ENCODE measurements at places on chromosomes 12 and 14.

GRCh38 chr12:78726854-78727253, 137.7 kb upstream of the SYT1 start:
- no peak for DNase-seq

DNA sequence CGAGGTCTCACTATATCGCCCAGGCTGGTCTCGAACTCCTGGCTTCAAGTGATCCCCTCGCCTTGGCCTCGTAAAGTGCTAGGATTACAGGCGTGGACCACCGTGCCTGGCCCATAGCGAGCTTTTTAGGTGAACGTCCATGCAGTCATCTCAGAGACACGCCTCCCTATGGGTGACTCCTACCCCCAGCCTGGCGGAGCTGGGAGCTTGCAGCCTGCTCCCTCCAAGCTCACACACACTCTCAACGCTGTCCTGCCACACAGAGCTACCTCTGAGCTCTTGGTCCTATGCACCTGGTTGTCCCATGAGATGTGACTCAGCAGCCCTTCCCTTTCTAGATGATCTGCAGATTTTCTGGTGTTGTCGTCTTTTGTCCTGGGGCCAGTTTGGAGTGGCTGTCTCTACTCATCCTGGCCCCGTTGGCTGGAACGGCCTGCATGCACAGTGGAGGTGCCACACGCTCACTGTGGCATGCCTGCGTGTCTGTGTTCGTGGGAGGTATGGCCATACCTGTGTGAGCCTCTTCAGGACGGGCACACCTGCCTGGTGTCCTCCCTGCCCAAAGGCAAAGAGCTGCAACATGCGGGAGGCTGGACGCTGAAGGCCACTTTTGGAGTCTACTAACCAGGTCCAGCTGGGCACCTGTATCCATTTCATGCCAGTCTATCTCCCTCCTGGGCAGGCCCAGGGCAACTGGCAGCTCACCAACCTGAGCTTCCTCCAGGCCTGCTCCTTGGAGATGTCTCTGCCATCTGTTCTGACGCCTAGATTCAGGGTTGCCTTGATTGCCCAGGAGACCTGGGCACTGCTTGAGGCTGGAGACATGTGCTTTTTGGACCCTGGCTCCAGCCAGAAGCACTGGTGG, 18.1 kb downstream of the CABP1 start:
- no peak for DNase-seq

GRCh38 chr14:82398256-82398655, 864.6 kb upstream of the SEL1L start:
- DNase-seq, result no peak

DNA sequence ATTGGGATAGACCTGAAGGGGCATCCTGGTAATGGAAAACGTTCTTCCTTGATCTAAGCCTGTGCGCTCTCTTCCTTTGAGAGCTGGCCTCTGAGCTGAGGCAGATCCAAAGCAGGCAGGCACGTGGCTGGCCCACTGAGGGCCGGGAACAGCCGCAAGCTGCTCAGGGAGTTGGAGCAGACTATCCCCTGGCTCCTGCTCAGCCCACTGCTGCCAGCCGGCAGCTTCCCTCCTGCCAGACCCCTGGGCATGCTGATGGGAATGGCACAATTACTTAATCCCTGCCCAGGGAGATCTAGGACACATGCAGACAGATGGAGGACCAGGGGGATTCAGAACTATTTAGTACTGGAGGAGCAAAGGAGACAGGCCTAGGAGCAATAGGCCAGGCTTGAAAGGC, 14.4 kb downstream of the NEUROD4 start:
- DNase-seq, result no peak

GRCh38 chr14:96158735-96159134, 45.9 kb upstream of the BDKRB2 start:
- DNase-seq, result no peak

DNA sequence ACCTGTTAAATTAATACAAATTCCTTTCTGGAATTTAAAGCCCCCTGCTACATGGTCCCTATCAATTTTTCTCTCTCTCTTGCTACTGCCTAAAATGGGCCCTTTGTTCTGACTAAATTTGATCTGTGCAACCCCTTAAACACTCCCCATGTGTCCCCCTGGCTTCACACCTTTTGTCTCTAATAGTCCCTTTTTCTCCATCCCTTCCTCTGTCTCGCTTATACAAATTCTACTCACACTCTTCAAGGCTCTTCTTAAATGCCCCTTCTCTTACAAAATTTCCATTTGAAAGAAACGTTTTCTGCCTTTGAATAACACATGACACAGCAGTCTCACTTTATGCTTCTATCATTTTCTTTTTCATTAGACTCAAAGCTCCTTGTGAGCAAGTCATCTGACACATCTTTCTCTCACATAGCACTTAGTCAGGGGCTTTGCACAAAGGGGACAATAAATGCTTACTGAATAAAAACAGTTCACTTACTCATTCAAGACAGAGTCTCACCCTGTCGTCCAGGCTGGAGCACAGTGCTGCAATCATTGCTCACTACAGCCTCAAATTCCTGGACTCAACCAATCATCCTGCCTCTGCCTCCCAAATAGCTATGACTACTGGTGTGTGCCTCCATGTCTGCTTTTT, 41.5 kb upstream of the NR2C1 start:
- no peak for DNase-seq

DNA sequence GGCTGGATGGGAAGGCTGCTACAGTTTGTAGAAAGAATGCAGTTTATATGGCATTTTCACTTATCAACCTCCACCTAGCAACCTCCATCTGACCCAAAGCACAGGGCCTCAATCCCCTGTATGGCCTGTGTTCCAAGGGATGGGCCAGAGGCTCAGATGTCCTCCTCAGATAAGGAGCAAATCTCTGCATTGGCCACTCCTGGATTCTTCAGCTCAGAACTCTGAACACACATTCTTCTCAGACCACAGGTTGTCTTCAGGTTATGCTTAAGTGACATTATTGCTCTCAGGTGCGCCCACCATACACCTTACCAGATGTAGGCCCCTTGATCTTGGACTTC, 47.9 kb upstream of the JDP2 start:
- DNase-seq, result no peak

DNA sequence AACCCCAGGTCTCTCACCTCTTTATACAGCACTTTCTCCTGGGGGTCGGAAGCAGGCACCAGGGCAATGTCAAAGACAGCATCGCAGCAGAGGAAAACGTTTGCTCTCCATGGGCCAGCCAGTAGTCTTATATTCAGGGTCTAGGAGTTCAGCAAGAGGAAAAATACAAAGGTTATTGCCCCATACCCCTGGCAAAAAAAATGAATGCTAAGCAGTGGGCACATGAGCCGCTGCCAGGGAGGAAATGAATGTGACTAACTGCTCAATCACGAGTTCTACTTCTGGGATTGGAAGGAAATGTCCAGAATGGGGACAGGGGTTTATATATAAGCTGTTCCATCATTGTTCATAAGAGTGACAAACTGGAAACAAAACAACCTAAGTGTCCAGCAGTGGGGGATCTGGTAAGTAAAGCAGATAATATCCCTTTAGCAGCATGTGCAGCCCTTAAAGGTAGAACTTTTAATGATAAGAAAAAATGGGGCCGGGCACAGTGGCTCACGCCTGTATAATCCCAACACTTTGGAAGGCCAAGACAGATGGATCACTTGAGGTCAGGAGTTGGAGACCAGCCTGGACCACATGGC, 53.8 kb downstream of the PHETA1 start:
- no peak for DNase-seq

DNA sequence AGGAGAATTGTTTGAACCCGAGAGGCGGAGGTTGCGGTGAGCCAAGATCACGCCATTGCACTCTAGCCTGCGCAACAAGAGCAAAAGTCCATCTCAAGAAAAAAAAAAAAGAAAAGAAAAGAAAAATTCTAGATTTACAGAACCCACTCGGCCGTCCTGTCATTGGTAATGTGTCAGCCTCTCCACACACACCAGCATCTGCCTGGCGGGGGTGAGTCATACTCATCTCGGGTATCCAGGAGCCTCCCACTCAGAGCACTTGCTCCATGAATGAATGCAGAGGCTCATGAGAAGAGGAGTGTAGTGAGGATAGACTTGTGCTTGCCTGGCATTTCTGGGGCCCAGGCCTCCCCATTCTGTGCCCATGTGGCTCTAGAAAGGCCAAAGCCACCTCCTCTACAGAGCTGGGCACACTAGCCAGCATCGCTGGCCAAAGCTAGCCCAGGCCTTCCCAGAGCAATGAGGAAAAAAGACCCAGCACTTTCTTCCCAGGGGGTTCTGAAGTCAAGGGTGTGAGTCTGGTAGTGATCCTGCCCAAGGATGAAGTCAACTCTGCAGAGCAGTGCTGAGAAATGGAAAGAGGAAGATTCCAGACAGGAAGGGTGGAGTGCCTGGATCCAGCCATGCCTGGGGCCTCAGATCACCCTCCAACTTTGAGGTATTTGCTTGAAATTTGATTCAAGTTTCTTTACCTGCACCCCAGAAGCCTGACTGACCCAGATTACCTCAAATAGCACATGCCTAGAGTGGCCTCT, 31.2 kb upstream of the KLC1 start:
- DNase-seq, result peak; percentile 96

GRCh38 chr14:75042035-75042434, 9.2 kb downstream of the MLH3 start:
- no peak for DNase-seq

GRCh38 chr12:88775742-88776151, 195.5 kb upstream of the KITLG start:
- no peak for DNase-seq

GRCh38 chr12:3601461-3602150, 110.6 kb downstream of the PRMT8 start:
- no peak for DNase-seq

- DNase-seq, result no peak
Measured at GRCh38 chr14:88327497-88327896, 4.4 kb upstream of the KCNK10 start.

GRCh38 chr14:86321151-86321550, 791.2 kb downstream of the FLRT2 start:
- no peak for DNase-seq

- DNase-seq, result no peak
Measured at GRCh38 chr14:44567997-44568396, 60.9 kb upstream of the FSCB start.

DNA sequence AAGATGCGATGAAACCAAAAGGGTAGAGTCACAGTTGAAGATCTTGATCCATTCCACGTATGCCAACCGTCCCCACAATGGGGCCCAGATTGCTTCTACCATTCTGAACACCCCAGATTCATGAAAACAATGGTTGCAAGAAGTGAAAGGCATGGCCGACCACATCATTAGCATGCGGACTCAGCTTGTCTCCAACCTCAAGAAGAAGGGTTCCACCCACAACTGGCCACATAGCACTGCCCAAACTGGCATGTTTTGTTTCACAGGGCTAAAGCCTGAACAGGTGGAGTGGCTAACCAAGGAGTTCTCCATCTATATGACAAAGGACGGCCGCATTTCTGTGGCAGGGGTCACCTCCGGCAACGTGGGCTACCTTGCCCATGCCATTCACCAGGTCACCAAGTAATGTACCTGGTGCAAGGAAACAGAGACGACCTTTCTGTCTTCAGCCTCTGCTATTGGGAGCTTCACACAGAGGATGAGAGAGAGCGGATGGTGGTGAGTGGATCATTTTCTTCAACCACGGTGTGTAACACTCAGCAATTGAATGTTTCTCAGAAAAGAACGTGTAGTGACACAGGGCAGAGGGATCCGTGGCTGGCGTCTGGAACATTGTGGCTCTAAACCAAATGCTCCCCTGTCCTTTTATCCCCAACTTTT, 26.8 kb upstream of the CLEC2D start:
- DNase-seq, result no peak

DNA sequence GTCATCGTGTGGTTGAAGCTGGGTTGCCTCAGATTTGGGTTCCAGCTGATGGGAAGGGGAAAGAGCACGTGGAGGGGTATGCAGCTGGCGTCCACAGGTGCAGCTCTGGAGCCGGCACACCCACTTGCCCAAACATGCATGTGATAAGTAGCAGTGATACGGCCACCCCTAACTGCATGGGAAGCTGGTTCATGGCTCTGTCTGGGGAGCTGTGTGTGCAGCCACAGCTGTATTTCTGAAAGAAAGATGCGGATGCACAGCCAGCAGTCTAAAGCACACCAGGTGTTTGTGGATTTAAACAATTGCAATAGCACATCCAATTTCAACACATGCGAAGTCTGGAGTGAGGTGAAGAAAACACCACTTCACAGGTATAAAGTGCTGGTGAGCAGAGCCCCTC, 181.4 kb downstream of the EFCAB11 start:
- DNase-seq, result no peak

- no peak for DNase-seq
Measured at GRCh38 chr14:91748049-91748448, 16.2 kb upstream of the CATSPERB start.

DNA sequence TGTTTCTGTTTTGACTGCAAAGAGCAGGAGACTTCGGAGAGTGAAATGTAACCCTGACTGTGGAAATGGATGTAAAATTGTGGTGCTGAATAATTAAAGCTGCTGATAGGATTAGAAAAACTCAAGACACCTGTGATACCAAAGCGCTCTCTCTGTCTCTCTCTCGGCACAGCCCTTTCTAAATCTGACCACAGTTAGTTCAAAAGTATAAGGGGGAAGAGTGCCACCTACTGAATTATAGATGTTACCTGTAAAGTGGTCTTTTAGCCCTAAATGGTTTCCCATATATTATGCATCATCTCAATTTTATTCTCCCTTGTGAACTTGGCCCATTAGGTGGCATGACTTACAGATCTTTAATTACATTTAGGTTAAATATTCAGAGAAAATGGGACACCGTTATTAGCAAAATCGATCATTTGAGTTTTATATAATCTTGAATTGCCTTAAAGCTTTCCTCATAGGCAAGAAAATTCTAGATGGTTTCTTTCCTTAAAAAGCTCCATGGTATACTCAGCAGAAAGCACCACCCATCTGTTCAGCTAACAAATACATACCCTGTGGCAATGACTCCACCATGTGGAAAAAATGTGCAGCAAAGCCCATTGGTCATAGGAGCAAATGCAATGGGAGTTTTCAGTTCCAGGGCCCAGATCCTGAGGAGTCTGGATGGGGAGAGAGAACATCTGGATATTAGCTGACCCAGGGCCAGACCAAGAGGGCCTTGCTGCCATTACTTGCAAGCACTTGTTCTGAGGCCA, 18.1 kb downstream of the RFC5 start:
- DNase-seq, result peak; percentile 62

- no peak for DNase-seq
Measured at GRCh38 chr14:99759546-99759925, 33.7 kb upstream of the EML1 start.

DNA sequence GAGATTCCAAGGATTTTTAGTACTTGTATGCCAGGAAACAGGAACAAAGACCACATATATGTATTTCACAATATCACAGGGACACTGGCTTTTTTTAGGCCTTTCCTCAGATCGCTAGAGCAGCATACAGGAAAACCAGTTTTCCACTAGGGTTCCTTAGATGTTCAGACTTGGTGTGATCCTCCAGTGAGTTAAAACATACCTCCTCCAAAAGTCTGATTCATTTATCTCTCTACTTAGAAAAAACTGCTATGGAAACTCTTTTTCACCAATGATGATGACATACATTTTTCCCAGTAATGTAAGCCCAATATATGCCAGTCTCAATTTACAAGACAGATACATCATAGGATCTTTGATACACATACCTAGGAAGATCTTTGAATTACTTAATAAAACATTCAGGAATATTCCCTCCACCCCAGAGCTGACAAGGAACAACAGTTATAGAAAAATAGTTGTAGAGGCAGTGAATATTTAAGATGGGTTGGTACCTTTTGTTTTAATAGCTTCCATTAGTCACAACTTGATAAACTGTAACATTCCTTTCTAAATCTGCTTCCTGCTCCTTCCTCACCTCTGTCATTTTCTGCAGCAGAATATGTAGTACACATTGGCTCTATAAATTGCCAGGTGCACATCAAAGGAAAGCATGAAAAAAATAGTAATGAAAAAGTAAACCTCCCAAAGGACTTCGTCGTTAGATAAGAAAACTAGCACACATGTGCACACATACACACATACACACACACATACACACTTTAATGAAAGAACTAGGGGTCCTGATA, 27.5 kb downstream of the BCAT1 start:
- DNase-seq, result peak; percentile 33

All from GM03348 (cell line).